ENCODE measurements at places on chromosomes 7 and 10.

GRCh38 chr10:123011987-123012386 lies 3.2 kb downstream of the ACADSB start:
- DNase-seq, result no peak

- DNase-seq, result peak; percentile 93
These were observed 180.6 kb downstream of the SEMA3E start for GRCh38 chr7:83468251-83468739.

GRCh38 chr7:140722254-140722653 lies 25.7 kb downstream of the NDUFB2 start:
- DNase-seq, result no peak

- no peak for DNase-seq
These were observed 26.7 kb downstream of the SHH start for GRCh38 chr7:155785536-155785935.

DNA sequence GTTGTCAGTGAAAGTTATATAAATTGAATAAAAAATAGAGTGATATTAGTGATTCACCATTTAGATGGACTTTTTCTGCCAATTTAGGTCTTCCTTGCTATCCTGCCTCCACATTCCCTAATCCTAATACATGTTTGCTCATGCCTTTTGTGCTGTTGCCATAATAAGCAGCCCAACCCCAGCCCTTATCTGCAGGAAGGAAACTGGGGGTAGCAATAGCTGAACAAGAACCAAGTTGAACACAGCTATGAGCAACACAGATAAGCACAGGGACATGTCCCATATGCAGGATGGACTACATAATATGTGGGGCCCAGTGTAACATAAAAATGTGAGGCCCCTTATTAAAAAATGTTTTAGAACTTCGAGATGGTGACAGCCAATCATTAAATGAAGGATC lies 91.2 kb upstream of the AHR start:
- DNase-seq, result no peak

GRCh38 chr7:117492649-117493048 lies 12.8 kb downstream of the CFTR start:
- no peak for DNase-seq

DNA sequence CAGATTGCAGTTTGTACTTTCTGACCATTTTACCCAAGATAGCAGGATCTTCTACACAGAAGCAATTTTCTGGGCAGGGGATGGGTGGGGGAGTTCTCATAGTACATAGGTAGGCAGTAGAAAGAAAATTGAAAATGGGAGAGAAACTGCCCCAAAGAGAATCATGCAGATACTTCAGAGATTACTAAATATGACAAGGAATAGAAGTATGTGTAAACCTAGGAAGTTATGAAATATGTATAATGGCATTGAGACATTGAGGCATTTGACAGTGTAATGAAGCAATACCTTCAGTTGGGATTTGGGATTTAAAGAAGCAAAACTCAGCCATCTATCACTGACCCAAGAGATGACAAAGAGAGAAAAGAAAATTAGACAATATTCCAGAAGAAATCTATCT lies 233.0 kb downstream of the PTN start:
- no peak for DNase-seq

- DNase-seq, result no peak
These were observed 45.6 kb downstream of the JCAD start for GRCh38 chr10:30013757-30014156.

DNA sequence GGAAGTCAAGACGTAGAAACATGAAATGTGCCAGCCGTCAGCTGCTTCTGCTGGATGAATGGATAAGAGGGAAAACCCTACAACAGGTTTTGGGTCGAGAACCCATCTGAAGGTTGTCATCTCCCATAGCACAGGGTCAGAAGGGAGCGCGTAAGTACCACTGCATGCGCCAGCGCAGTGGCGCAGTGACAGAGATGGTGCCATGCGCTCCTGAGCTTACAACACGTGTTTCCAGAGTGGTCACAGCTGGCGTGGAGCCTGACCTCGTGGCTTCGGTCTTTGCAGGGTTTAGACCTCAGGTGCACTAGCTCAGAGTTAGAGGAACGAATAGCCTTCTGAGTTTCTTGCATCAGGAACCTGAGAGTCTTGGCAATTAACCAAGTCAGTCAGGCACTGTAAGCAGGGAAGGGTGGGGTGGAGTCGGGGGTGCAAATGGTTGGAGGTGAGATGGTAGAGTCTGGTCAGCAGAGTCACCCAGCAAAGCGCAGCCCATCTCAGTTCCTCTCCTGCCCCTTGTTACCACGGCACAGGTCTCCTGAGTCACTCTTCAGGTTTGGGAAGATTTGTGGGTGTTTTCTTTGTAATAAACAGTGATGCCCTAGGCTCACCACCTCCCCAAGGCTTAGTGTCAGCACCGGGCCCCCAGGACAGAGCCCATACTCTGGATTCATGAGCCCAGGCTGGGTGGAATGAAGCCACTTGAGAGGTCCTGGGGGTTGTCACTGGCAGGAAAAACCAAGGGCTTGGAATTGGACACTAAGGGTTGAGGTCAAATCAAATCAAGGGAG lies 84.1 kb upstream of the PPIF start:
- no peak for DNase-seq

- DNase-seq, result no peak
These were observed 57.4 kb downstream of the MKLN1 start for GRCh38 chr7:131385039-131385605.

- DNase-seq, result peak; percentile 66
These were observed 53.6 kb upstream of the DYNC1I1 start for GRCh38 chr7:95718577-95719410.

DNA sequence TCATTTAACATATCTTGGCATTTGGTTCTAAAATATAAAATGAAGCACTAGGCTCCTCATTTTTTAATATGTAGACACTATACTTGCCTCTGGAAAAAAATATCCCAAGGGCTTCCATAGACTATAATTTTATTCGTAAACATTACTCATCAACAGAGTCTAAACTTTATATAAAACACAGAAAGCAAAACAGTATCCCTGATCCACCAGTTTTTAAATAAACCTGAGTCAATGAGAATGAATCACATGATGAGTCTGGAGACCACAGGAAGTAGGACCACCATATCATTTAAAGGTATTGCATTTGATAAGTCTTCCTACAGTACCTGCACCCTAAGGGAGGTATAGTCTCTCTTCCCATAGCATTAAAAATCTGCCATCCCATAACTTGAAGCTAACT lies 228.0 kb downstream of the DGKI start:
- no peak for DNase-seq

GRCh38 chr10:10247585-10247984 lies 770.1 kb upstream of the CELF2 start:
- no peak for DNase-seq

DNA sequence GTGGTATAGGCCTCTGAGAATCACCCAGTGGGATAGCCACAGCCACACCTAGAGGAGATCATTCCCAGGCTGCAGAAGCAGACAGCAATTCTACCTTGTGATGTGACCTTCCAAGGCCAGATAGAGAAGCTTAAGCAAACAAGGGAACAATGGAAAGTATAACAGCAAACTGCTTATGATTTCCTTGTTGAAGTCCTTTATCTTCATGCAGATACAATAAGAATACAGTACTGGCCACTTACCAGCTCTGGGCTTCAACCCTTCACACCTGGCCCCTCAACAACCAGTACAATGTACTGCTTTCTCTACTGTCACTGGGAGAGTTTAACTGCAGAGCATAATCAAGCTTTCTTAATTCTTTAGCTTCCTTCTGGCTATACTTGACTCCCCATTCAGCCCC lies 22.6 kb upstream of the DDX50 start:
- DNase-seq, result no peak

DNA sequence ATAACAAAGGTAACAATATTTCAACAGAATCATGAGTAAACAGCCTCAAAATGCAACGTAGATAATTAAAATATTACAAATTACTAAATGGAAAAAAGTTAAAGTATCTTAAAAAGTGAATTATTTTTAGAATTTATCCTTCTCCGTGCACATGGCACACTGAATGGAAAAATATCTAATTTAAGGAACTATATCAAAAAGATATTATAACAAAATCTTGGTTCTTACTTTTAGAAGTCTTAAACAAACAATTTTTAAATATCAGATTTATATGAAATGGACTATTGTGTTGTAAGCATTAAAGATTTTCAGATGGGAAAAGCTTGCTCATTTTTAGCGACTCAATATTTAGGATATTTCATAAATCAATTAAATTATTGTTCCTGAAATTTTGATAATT lies 72.0 kb downstream of the AGMO start:
- no peak for DNase-seq

DNA sequence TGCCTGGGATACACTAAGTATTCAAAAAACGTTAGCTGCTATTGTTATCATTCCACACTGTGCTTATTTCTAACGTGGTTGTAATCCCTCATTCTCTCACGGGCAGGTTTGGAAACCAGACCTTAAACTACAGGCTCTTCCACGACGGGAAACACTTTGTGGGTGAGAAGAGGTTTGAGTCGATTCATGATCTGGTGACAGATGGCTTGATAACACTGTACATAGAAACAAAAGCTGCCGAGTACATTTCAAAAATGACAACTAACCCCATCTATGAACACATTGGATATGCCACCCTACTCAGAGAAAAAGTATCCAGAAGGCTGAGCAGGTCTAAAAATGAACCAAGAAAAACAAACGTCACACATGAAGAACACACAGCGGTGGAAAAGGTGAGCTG lies 163.2 kb upstream of the PRR15 start:
- no peak for DNase-seq

GRCh38 chr10:44386546-44387052 lies 1.7 kb upstream of the CXCL12 start:
- peak; percentile 27 for DNase-seq

GRCh38 chr7:2008101-2008935 lies 224.4 kb downstream of the MAD1L1 start:
- no peak for DNase-seq

DNA sequence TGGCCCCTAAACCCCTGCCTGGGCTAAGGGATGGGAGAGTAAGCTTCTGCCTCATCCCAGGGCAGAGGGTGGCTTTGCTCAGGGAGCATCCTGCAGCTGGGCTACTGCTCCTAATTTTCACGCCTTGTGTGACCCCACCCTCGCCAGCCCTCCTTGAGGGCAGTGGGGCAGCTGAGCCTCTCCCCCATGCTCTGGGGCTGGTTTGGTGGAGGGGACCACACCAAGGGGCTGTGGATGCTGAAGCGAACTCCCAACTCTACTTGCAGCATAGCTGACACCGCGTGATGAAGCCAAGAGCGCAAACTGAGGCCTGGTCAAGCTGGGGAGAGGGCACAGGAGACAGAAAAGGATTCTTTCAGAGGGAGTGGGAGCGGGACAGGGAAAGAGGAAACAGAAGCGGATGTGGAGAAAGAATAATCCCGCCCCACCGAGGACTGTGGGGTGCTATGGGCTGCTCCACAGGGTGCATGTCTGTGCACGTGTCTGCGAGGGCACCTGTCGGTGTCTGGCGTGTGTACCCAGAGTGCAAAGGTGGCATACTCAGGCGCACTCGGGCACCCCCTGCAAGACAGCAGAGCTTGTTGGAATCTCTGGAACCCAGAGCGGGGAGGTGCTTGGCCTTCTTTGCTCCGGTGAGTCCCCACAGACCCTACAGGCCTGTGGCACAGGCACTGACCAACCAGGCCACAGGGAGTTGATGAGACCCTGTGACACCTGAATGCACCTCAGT lies 19.4 kb upstream of the RASGEF1A start:
- no peak for DNase-seq

- no peak for DNase-seq
These were observed 73.6 kb upstream of the NEBL start for GRCh38 chr10:20970708-20971107.

- DNase-seq, result no peak
These were observed 214.9 kb upstream of the ZMIZ1 start for GRCh38 chr10:78853864-78854263.

GRCh38 chr10:23966504-23967051 lies 242.4 kb upstream of the KIAA1217 start:
- DNase-seq, result no peak

DNA sequence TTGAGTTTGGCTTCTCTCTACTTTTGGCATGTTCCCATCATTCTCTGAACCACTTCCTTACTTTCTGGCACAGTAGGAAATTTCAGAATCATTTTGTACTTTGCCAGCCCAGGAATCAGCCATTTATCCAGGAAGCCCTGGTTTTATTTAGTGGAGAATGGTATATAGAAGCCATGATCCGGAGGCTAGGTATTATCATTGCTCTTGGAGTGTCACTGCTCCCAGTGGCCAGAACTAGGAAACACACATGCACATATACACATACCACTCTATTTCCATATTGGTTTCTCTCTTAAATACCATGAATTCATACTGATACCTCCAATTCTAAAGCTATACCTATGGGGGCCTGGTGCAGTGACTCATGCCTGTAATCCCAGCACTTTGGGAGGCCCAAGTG lies 36.3 kb downstream of the SUFU start:
- DNase-seq, result peak; percentile 52

GRCh38 chr10:120810298-120810697 lies 40.9 kb upstream of the WDR11 start:
- DNase-seq, result no peak

- DNase-seq, result no peak
These were observed 17.2 kb downstream of the AP5Z1 start for GRCh38 chr7:4792537-4793126.

DNA sequence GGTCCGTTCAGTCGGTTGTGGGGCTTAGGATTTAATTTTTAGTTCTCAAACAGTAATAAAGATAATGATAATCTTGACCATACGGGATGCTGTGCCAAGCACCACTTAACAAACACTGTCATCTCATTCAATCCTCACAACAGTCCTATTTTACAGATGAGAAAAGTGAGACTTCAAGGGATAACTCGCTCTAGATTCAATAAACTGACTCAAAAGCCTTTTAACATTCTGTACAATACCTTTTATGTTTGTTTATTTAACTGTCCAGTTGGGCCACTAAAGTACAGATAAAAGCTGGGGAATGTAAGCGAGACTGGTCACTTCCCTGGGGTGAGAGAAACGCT lies 437 bp upstream of the CFAP69 start:
- DNase-seq, result no peak

- peak; percentile 39 for DNase-seq
These were observed 179.3 kb downstream of the TFEC start for GRCh38 chr7:115851291-115851690.

GRCh38 chr7:30625283-30625682 lies 30.6 kb downstream of the GARS1 start:
- DNase-seq, result no peak

DNA sequence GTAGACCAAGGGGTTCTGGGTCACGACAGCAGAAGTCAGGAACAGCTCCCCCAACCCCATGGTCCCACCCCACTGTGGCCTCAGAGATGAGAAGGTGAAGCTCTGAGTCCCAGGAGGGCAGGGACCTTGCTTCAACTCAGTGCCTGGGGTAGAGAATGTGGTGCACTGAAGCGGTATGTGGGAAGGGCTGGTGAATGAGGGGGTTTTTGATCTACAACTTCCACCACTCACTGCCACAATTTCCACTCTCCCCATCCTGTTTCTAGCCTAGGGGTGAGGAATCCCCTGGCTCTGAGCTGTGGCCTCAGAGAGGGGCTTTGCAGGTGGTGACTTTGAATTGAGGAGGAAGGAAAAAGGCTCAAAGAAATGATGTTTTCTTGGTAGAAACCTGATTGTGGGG lies 44.9 kb upstream of the TOMM7 start:
- no peak for DNase-seq
